Activated CD4-positive, CD25-positive, alpha-beta regulatory T cell treated with anti-CD3 and anti-CD28 coated beads, Interleukin-2, amount 50 U/mL, for 16 hours (primary cell): ENCODE measurements at places on chromosomes 2 and 18.
A peak's percentile ranks its signal among the peaks of the same experiment; 100 is the strongest.

- DNase-seq = no peak
Measured at GRCh38 chr2:85713836-85714235, 19.7 kb downstream of the GNLY start.

DNA sequence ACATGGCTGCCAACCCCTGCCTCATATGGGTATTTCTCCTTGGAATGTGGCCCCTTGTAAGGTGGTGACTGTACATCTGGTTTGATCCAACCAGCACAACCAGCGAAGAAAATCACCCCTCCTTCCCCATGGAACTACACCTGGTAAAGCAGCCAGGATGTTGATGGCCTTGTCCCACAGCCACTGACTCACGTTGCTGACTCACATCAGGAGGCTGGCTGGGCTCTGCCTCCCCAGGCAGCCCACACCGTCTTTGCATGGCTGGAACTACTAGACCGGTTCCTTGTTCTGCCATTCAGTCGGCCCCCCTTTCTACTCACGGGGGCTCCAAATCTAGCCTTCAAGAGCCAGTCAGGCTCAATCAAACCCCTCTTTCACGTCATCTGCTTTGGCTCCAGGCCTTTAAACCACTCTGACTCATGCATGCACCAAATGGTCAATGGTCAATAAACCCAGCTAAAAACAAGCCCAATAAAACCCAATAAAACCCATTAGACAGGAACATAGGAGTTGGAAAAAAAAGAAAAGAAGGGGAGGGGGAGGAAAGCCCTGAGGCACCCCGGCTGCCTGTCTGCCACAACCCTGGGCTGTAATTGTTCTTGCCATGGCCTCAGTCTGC, 114.8 kb downstream of the PLB1 start:
- DNase-seq = no peak

DNA sequence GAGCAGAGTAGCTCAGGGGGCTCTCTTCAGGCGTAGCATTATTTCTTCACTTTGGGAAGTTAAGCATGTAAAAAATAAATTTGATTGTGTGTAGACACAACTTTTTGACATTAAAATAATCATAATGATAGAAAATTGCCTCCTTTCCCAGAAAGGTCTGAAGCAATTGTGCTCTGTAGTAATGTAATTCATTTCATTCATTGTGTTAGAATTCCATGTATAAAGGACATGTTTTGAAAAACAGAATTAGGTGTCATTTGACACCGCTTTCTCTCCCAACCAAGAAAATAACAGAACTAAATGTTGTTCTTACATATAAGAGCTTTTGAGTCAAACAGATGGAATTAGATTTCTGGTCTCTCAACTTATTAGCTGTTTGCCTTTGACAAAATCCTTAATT, 1064.2 kb upstream of the FAM98A start:
- DNase-seq = no peak

GRCh38 chr2:237341872-237342271, 72.1 kb downstream of the COL6A3 start:
- DNase-seq = no peak

GRCh38 chr2:191571163-191571769, 106.7 kb upstream of the NABP1 start:
- no peak for DNase-seq

GRCh38 chr18:23541349-23542093, 38.2 kb downstream of the RMC1 start:
- no peak for DNase-seq

DNA sequence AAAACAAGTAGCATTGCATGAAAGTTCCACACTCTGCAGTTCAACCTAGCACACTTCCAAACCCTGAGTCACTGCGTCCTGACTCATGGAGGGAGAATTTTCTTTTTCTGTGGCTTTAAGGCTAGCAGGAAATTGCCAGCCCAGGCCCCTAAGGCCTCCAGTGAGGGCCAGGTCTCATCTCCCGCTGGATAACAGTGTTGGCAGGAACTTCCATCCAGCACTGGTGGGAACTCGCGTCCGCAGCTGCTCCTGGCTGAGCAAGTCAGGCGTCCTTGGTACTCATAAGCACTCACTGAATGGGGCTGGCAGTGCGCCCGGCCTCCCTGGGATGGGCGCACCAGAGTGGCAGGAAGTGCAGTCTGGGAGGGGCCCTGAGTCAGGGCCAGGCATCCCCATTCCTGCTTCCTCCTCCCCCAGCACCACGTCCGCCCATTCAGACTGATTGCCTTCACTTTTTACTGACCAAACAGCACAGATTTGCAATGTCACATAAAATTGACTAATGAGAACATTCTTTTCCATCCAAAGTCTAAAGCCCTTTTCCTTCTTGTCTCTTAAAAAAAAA, 14.3 kb downstream of the MALL start:
- no peak for DNase-seq

DNA sequence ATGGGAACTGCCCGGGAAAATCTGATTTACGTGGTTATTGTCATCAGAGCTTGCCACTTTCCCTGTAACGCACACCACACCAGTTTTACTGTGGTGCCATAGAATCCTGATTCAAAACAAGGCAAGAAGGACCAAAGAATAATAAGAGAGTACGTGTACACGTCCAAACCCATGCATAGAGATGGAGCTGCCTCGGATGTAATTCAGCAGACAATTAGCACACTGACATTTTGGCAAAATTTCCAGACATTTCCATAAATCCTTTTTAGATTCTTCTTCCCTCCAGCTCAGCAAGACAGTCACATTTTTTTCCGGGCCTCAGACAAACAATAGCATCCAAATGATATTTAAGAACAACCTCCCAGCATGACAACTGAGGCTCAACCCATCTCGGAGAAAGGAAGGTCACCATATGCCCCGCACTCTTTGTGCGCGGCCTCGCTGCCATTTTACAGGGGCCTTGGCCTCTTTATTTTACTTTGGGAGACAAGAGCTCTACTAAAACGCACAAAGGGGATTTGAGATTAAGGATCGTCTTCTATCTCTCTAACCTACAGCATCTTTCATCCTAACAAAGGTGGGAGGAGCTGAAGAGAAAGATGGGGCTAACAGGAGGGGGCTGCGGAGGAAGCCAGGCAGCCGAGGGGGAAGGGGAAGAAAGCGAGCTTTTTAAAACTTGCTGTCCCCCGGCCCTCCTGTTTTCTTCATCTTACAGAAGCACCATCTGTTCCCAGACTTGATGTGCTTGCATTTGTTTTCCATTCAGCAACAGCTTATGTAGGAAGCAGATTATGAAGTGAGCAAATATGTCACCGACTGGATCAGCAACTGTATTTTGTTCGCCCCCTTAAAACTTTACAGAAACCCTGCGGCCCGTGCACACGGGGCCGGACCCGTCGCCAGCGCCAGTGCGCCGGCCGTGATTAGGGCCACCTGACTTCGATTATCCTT, 61.0 kb downstream of the CDCA7 start:
- no peak for DNase-seq

GRCh38 chr18:76491473-76491775, 3.6 kb downstream of the ZNF516 start:
- no peak for DNase-seq

DNA sequence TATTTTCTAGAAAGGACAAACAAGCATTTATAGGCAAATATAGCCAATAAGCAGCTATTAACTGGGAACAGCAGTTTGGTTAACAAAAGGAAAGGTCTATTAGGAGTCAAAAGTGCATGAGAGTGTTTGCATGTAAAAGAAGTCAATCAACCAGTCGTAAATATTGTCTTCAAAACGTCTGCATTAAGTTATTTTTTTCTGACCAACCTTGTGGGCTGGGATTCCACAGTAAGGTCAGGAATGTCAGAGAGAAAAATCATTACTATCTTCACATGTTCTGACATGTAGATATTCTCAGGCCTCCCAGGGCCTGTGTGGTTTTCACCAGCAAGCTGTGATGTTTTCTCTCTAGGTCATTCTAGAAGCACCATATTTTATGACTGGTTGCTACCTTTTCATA, 922.5 kb downstream of the SUCLG1 start:
- DNase-seq = no peak

GRCh38 chr2:169891593-169892298, 64.5 kb downstream of the UBR3 start:
- no peak for DNase-seq

DNA sequence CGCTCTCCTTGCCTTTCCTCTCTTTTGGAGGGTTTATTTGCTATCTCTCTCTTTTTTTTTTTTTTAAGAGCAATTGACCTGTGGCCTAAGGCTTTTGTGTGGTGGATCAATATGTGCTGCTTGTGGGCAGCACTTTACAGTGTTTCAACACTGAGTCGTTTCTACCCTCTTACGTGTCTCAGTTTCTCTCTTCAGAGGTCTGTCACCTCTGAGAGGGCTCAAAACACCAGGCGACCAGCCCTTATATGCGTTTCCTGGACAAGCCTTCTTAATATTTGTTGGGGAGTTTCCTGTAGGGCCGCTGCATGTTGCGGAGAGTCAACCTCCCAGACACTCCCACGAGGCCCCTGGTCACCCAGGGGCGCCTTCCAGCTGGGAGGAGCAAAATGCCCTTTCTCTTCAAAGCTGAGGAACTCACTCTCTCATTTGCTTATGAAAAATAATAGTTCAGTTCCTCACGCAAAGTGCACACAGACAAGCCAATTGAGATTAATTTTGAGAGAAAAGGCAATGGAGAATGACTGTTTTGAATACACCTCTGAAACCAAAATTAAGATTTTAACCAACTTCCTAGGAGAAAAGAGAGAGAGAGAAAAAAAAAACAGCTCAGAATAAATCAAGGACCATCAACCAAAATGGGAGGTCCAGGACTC, 96.3 kb upstream of the B3GNT2 start:
- no peak for DNase-seq

- DNase-seq = peak; percentile 72
Measured at GRCh38 chr2:105746177-105747080, 1.7 kb downstream of the NCK2 start.

DNA sequence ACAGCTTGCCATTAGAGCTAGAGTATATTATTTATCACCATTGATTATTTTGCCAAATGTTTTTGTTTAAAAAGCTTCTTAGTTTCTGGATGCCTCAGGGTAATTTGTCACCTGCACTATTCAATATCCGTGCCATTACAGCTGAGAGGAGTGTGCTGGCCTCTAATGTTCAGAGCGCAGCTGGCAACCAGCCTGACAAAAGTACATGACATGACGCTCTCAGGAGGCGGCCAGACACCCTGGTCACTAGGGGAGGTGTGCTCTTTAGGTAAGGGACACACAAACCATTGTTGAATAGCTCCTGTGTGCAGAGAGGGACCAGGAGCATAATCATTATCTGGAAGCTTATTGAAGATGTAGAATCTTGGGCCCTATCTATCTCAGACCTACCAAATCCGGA, 20.3 kb downstream of the LIMS1 start:
- no peak for DNase-seq

DNA sequence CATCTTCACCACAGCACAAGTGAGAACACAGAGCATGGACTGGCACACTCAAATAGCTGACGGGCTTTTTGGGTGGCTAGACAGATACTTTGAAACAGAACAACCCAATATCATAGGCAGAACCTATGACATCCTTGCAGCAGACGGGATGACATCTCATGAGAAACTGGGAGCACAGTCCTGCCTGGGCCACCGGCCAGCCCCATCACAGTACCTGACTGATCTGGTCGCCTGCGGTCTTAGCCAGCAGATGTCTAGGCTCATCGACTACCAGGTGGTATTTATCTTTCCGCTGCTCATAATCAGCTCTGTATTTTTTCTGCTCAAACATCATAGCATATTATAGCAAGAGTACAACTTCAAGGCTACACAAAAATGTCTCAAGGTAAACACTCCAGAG, 124.3 kb downstream of the RIF1 start:
- DNase-seq = no peak

DNA sequence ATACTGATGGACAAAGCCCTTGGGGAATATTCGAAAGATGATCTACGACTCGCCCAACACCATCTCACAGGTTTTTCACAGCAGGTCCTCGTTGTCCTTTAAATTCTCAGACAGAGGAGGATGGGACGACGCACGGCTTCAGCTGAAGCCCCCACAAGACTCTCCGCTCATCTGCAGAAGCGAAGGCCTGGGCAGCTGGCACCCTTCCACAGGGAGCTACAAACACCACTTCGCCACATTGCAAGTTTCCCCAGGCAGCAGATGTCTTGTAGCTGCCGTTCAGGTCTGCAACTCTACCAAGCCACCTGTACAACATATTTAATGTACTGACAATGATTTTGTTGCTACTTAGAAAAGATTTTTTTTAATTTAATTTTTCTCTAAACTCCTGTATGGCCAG, 642.9 kb downstream of the ZEB2 start:
- no peak for DNase-seq
